ENCODE measurements at places on chromosomes 5 and 9.

DNA sequence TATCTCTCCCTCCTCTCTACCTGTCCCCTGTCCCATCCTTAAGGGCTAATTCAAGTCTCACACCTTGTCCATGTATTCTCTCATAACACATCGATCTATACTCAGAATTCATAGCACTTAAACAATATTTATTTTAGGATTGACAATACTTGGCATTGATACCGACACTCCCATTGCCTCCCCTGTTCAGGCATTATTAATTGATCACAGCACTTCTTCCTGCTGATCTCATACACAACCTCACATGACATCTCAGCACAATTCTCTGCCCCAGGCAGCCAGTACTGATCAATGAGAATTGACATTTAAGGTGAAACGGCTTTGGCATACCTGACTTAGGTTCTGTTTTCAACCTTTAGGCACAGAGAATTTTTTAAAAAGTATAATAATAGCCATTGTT lies 582.4 kb upstream of the BRINP1 start:
- no peak for DNase-seq

- no peak for DNase-seq
Observed at GRCh38 chr9:8371686-8372085, 572.1 kb upstream of the DMAC1 start.

- DNase-seq: no peak
Observed at GRCh38 chr5:146475906-146476305, 28.8 kb downstream of the TCERG1 start.

DNA sequence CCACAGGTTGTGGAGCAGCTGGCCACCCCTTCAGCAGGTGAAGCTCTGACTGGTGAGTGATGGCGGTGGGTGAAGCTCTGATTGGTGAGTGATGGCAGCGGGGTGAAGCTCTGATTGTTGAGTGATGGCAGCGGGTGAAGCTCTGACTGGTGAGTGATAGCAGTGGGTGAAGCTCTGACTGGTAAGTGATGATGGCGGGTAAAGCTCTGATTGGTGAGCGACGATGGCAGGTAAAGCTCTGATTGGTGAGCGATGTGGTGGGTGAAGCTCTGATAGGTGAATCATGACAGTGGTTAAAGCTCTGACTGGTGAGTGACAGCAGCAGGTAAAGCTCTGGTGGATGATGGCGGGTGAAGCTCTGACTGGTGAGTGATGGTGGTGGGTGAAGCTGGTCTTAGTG lies 9.4 kb upstream of the ABO start:
- DNase-seq: no peak

- DNase-seq: no peak
Observed at GRCh38 chr9:111330124-111330523, at the start of gene OR2K2. OR2K2 (minus strand) TSS chr9:111330224; CDS start chr9:111328433, 1,791 bp downstream.

Measured in activated CD4-positive, alpha-beta T cell treated with anti-CD3 and anti-CD28 coated beads, Interleukin-2, amount 50 U/mL, for 4 hours (primary cell).